ENCODE measurements at places on chromosomes 3 and 15.

- DNase-seq: no peak
Observed at GRCh38 chr15:87354661-87355410, 901.7 kb downstream of the NTRK3 start.

GRCh38 chr3:177212278-177212610 is 15.0 kb upstream of the TBL1XR1 start:
- DNase-seq: no peak

DNA sequence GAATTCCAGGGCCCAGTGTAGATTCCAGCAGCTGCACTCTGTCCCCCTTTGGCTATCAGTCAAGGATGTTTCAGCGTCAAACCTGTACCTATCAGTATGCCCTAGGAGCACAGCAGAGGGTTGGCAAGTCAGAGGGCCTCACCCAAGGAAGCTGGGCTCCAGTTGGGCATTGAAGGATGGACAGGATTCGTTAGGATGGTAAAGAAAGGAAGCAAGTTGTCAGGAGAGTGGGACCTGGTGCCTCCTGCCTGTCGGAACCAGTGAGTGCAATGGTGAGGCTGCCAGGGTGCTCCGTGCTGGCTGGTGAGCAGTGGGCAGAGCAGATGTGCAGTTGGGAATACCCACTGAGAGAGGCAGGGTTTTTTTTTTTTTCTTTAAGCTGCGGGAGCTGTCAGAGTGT is 157.2 kb downstream of the CHDH start:
- no peak for DNase-seq

- peak; percentile 37 for DNase-seq
Observed at GRCh38 chr3:196219194-196219969, 3.0 kb downstream of the SLC51A start.

GRCh38 chr3:8266730-8267131 is 234.9 kb upstream of the LMCD1 start:
- DNase-seq: no peak

DNA sequence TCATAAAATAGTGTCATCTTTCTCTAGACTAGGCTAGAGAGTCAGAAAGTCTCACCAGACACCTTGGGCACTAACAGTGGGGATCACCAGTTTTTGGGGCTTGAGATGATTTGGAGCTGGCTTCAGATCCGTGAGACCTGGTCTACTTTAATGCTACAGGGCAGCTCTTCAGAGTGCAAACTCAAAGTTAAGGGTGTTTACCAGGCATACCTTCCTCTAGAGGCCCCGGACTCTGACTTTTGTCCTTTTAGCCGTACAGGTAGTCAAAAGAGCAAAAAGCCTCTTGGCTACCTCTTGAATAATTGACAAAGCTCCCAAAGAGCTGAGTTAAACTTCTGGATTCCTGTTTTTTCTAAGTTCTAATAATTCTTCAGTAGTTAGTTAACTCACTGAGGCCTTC is 41.4 kb upstream of the CCR4 start:
- no peak for DNase-seq

- no peak for DNase-seq
Observed at GRCh38 chr3:182479419-182480336, 313.6 kb upstream of the ATP11B start.

GRCh38 chr15:68981941-68982340 is 32.6 kb upstream of the NOX5 start:
- DNase-seq: no peak

- peak; percentile 52 for DNase-seq
Observed at GRCh38 chr3:98556164-98557130, 24.7 kb downstream of the GPR15 start.

Data from stimulated activated CD4-positive, alpha-beta T cell treated with anti-CD3 and anti-CD28 coated beads, TNF-alpha, amount 100 ng/mL, for 1 hour (primary cell).